ENCODE measurements at places on chromosomes 5 and 9.

DNA sequence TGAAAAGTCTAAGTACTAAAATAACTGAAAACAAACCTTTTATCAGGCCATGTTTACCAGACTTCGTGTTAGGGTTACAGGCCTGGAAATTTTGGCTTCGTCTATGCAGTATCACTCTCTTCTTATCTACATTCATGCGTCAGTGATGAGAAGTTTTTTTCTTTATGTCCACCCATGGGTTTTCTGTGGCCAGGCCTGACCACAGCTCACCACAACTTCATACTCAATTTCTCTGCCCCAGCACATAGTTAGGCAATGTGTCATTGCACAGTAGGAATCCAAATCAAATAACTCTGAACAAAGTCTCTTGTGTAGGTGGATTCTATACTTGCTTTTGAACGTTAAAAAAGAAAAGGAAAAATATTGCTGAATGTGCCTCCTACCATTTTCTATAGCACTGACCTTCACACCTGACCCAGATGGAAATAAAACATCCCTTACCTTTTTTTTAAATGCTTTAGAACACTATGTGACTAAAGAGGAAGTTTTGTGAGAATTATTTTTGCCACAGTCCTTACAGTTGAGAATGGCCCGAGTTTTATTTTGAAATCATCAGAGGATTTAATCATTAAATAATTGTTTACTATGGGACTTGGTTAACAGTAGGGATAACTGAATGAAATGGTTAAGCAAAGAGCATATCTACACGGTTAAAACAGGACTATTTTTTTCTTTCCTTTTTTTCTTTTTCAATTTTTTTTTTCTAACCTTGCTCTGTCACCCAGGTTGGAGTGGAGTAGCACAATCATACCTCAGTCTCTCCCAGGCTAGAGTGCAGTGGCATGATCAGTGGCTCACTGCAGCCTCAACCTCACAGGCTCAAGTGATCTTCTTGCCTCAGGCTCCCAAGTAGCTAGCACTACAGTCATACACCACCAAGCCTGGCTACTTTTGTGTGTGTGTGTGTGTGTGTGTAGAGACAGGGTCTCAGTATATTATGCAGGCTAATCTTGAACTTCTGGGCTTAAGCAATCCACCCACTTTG is 1247.0 kb upstream of the ACO1 start:
- ATAC-seq = no peak

- no peak for ATAC-seq
Observed at GRCh38 chr5:39441838-39442237, 17.1 kb upstream of the DAB2 start.

GRCh38 chr9:114139071-114139470 is 16.3 kb upstream of the COL27A1 start:
- no peak for ATAC-seq

DNA sequence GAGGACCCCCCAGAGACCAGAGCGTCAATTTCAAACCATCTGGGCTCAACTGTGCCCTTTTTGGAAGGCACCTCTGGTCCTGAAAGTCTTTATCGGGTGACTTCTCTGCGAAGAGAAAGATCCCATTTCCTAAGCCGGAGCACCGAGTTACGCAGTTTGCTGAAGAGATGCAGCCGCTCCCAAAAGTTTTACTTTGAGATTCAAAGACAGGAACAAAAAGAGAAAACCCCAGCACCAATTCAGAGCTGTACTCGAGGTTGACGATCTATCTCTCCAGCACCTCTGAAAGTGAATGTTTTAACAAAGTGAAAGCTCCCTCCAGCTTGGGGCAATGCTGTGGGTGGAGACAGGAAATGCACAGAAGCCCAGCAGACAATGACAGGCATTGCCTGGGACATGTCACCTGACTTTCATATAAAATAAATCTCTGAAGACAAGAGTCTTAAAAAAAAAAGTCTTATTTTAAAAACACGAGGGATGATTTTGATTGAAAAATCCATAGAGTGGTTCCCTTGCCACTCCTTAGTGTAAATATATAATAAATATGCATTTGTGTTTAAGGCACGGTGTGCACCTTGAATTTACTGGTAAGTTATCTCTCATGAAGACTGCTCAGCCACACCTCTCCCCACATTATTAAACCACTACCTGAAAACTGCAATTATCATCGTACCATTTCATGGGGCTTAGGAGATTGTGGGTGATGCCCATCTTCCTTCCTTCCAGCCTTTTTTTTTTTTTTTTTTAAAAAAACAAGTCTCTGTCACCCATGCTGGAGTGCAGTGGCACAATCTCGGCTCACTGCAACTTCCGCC is 79.9 kb downstream of the FNBP1 start:
- ATAC-seq = peak; percentile 97

DNA sequence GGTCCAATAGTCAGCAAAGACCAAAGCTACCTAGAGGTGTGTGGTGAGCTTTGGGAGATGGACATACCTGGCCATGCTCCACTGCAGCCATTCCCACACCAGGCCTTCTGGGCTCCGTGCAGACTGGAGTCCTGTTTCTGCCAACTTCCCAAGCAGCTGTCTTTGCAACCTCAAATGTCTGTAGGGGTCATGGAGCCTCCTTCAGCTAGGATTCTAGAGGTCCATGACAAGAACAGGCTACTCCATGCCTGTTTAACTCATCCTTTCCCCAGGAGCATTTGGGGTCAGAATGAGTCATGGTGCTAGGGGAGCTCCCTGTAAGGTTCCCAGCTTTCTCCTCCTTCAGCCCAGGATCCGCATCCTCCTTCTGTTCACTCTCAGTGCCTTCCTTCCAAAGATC is 17.1 kb downstream of the VPS13A start:
- ATAC-seq = no peak

GRCh38 chr5:154193283-154193682 is 2.8 kb downstream of the GALNT10 start:
- no peak for ATAC-seq

- peak; percentile 67 for ATAC-seq
Observed at GRCh38 chr9:76394960-76395252, 680 bp upstream of the RFK start.

GRCh38 chr5:16603295-16603694 is 13.5 kb downstream of the RETREG1 start:
- ATAC-seq = no peak

DNA sequence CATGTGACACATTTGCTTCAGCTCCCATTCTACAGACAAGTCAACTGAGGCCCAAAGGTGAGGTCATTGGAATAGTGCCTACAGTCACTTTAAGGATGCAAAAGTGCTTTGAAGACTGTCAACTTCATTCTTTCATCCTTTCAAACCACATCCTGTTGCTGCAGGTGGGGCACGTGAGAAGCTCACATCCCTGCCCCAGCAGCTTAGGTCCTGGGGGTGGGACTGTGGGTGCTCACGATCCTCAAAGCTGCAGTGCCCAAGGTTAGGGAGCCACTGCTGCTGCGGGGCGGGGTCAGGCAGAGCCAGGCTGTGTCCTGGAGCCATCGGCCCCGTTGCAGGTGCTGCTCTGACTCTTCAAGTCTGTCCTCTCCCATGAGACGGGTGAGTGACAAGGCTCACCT is 57.9 kb upstream of the IER5L start:
- peak; percentile 31 for ATAC-seq

- ATAC-seq = peak; percentile 51
Observed at GRCh38 chr9:125663127-125663526, 43.9 kb downstream of the MAPKAP1 start.

- ATAC-seq = peak; percentile 49
Observed at GRCh38 chr5:135230251-135230925, 168.6 kb downstream of the MACROH2A1 start.

DNA sequence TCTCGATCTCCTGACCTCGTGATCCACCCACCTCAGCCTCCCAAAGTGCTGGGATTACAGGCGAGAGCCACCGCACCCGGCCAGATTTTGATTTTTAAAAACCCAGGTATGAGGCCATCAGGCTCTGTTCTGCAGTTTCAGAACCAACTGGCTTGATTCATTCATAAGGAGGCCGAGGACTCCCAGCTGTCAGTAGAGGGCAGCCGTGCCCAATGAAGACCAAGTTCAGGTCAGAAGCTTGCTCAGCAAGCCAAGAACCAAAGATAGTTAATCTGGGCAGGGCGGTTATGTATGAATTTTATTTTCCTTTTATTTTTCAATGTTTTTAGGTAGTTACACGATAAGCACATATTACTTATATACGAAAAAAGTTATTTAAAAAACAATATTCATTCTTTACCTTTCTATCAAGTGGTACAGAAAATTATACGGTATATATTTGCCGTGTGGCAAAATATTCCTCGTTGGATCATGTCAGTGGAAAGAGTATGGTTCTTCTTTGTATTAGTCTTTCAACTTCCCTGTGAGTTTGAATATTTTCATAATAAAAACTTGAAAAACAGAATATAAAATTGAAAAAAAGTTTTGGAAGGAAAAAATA is 18.0 kb downstream of the MGAT1 start:
- ATAC-seq = peak; percentile 74

- ATAC-seq = no peak
Observed at GRCh38 chr5:154274828-154275185, 84.3 kb downstream of the GALNT10 start.

- ATAC-seq = no peak
Observed at GRCh38 chr9:103978396-103978795, 115.7 kb upstream of the SMC2 start.

DNA sequence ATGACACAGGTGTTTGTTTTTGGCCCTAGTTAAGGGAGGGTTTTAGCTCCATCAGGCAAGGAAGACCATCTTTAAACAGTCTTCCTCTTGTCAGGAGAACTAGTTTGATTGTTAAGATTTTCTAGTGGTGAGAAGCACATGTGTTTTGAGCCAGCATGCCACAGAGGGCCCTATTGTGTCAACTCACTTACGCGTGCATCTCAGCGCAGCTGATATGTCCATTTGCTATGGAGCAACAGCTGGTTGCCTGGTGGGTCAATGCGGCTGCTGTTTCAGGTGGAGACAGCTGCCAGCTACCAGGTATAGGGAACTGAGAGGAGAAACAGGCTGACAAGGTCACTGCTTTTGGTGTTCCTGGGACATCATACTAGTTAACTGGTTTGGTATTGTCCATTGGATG is 100.5 kb upstream of the PRRC1 start:
- no peak for ATAC-seq

GRCh38 chr9:79883073-79883645 is 311.4 kb downstream of the TLE4 start:
- peak; percentile 84 for ATAC-seq

DNA sequence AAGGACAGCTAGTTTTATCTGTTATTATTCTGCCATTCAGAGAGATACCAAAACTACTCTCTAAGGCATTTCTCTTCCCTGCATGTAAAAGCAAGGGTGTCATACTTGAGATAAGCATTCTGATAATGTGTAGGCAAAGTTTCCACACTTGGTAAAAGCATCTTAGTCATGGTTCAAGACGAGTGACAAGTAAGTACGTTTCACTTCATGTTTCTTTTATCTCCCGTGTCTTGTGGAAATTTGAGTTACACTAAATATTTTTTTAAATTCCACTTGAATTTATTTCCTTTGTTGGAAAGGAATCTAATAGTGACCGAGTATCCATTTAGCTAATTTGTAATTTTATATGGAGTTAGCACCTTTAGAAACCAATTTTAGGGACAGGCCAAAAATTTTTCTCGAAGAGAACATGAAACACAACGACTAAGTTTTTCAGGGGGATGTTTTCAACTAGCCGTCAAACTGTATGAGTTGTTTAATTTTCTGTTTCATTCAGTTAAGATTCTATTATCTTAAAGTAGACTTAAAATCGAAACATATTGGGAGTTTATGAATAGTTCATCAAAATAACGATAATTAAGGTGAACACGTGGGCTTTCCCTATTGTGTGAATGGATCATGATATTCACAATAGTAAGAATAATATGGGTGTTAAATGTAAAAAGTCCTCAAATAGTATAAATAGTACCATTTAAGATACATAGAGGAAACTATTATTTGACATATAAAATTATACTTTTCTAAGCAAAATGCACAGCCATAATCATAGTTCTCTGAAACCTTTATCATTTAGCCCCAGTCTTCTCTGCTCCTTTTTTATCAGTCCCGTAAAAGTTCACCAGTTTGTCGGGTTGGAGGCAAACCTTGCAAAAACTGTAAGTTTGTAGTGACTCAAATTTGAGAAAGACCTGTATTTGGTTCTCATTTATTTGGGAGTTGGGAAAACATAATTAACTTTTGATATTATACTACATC is 1.6 kb downstream of the RFESD start:
- ATAC-seq = no peak

GRCh38 chr9:115855458-115856133 is 298.0 kb upstream of the PAPPA start:
- no peak for ATAC-seq

DNA sequence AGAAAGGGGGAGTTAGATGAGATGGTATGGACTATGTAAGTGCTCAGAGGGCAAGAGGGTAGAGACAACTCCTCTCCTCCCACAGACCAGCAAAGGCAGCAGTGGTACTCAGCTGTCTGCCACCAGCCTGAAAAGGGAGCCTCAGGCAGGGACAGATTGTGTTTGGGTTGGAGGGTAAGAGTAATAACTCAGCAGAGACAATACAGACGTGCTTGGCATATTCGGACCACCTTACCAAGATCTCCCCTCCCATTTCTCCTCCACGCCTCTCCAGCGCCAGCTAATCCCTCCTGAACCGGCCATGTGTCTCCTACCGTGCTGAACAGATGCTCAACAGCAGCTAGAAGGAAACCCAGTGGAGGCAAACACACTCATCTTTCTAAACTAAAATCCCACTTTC is 180.8 kb downstream of the ASTN2 start:
- ATAC-seq = no peak

- ATAC-seq = peak; percentile 9
Observed at GRCh38 chr5:149345892-149346222, 558 bp downstream of the GRPEL2 start.

DNA sequence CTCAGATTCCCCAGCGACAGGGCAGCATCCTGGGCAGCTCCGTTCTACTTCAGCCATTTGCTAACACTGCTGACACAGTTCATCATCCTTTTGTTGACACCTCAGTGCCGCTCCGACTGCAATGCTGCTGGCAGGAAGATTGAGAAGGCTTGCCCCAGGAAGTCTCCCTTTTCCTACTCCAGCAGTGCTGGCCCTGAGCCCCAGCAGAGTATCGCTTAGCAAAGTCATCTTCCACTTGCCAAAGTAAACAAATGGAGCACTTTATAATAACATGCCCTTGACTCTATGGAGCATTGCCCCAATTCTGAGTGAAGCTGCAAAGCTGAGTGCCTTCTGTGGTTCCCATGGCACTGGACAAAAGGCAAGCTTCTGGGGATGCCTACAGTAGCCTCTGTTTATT is 32.2 kb downstream of the PRLR start:
- no peak for ATAC-seq

DNA sequence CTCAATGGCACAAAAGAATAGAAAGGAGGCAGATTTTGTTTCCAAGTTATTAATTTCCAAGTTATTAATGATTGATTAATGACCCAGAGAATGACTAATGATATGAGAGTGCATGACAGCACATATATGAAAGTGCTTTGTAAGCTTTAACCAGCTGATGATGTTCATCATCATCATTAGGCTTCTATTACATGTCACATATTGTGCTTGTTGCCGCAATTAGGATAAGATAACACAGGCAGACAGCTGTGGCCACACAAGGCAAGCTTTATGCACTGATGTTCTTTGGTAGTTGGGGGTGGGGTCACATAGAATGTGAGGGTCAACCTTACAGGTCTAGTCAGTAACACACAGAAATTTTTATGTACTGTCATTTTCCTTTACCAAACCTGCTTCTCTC is 219.7 kb downstream of the TRPM3 start:
- no peak for ATAC-seq

Measured in stimulated activated memory B cell treated with anti-CD40 and anti-IgM and Interleukin-4, amounts not matched to agents 10 μg/mL and 1 μg/mL and 100 μg/mL, for 72 hours (primary cell).